ENCODE measurements at places on chromosomes 3 and 15.

GRCh38 chr15:63505842-63506222 is 1.4 kb downstream of the USP3 start:
- no peak for DNase-seq

DNA sequence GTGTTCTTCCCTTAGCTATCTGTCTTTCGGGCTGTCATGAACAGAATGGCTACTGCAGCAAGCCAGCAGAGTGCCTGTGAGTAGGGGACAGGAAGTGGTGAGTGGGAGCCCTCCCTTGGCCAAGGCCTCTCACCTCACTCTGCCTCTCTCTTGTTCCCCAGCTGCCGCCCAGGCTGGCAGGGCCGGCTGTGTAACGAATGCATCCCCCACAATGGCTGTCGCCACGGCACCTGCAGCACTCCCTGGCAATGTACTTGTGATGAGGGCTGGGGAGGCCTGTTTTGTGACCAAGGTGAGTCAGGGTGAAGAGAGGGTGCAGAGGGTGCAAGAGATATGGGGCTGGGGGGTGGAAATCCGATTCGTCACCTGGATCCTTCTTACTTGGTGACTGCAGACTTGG is 3.0 kb downstream of the DLL4 start:
- DNase-seq, result no peak

GRCh38 chr3:27307566-27307965 is 61.6 kb downstream of the NEK10 start:
- no peak for DNase-seq

DNA sequence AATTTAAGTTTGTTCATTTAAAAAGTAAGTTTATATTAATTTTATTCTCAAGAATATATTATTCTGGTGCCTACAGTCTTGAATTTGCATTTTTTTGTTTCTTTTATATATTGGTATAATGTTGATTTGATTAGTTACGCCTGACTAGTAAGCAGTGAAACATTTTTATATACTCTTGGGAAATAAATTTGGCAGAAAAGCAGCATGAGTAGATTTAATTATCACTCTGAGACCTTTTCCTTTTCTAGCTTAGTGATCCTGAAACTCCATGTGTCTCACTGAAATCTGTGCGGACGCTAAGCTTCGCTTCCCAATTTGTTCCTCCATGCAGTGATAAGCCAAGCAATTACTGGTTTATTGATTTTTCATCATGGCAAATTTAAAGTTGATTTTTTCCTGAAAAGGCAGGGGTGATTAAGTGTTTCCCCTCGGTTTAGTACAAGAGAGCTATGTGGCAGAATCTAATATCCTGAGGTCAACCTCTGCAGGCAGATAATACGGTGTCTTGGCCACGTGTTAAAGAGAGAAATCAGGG is 87.2 kb upstream of the MLF1 start:
- no peak for DNase-seq

- DNase-seq, result no peak
Measured at GRCh38 chr15:68429691-68430470, 2.1 kb downstream of the ITGA11 start.

Data from stimulated activated CD4-positive, alpha-beta T cell treated with anti-CD3 and anti-CD28 coated beads, TNF-alpha, amount 100 ng/mL, for 24 hours (primary cell).